Jurkat, Clone E6-1 (cell line): ENCODE measurements at places on chromosomes 7 and 10.

- DNase-seq: peak; percentile 93
Measured at GRCh38 chr7:54758702-54759592, at the start of gene SEC61G. Gene SEC61G (minus strand): TSS chr7:54759211. CDS start chr7:54757588, 1,623 bp downstream.

DNA sequence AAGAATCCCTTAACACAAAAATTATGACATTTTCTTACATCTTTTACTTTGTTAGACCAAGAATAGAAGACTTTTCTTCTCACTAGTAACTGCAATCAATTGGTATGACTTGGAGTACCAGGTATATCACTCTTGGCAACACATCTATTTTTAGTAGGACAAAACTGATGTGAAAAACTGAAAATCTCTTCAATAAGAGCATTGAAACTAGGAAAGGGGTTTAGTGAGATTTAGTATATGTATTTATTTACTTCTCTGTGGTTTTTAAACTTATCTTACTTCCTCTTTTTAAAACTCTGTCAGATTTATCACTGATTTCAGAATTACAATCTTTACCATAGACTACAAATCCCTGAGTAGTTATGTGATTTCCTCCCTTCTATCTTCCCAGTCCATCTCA, 366.2 kb downstream of the PCDH15 start:
- no peak for DNase-seq

- no peak for DNase-seq
Measured at GRCh38 chr7:105219771-105220160, 169.0 kb downstream of the SRPK2 start.

DNA sequence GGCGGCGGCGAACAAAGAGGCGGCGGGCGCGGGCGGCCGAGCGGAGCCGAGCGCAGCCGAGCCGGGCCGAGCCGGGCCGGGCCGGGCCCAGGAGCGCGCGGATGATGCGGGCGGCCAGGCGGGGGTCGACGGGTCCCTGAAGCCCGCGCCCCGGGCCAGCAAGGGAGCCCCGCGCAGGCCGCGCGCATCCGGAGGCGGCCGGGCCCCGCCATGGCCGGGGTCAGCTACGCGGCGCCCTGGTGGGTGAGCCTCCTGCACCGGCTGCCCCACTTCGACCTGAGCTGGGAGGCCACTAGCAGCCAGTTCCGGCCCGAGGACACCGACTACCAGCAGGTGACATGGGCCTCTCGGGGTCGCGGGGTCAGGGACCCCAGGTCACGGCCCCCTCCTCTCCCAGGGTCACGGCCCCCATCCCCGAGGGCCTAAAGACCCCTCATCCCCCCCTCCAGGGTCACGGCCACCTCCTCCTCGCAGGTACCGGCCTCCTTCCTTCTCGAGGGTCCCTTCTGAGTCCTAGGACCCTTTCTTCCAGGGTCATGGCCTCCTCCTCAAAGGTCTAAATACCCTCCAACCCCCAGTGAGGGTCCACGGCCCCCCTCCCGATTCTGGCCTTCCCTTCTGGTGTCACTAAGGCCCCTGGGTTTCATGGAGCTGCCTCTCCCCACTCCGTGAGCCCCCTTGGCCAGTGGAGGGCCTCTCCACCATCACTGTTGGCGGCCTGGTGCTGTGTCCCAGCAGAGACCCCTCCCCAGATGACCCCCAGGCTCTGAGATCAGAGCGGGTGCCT, at the start of gene TTYH3:
Gene TTYH3, plus strand, starts transcription at position 41 of the 787 bp plus-strand sequence. Its CDS starts 170 bp downstream, at position 211.
- no peak for DNase-seq

GRCh38 chr10:29535778-29536453, 98.9 kb downstream of the SVIL start:
- DNase-seq: no peak

DNA sequence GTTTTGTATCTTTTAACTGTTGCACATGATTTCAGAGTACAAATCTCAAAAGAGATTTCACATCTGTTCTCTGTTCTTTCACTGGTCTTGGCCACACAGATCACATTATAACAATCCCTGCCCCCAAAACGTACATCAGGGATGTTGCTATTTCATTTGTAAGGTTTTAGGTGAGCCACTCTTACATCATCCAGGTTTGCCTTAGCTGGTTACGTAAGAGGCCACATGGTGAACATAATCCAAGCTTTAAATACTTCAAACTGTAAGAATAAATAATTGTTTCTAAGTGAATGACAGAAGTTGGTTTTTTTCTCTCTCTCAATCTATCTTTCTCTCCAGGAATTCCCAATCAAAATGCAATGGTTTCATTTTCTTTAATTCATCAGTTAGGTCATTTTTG, 245.9 kb upstream of the HGF start:
- DNase-seq: no peak

DNA sequence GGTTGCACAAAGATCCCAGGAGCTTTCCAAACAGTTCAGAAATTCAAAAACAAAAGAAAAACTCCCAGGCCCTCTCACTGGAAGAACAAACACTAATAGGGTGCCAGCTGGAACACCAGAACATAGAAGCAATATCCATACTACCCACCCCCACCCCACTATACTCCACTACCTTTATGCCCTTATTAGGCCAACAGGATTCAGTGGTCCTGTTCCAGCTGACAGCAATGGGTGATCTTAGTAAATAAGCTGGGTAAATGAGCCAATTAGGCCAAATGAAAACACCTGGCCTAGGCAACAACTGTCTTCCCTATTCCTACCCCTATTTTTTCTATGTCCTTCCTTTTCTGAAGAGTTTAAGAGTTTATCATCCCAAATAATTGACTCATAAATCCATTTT, 11.7 kb downstream of the NOC3L start:
- no peak for DNase-seq

GRCh38 chr10:62740885-62741745, 63.4 kb upstream of the ADO start:
- no peak for DNase-seq

GRCh38 chr7:77837275-77837674, 38.7 kb downstream of the PHTF2 start:
- DNase-seq: no peak

- DNase-seq: no peak
Measured at GRCh38 chr7:41911792-41912191, 208.9 kb upstream of the INHBA start.

DNA sequence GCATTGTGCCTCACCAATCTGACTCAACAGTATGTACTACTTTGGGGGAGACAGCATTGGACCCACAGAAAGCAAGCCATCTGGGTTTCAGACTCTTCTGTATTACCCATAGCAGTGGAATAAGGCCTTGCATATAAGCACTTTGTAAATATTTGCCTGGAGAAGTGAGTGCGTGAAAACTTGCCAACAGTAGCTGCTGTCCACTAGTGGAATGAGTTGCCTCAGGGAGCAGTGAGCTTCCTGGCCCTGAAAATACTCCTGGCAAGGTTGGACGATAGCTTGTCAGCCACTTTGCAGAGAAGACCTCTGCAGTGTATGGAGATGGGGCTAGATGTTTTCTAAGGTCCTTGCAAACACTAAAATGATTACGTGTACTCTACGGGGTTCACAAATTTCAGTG, 21.6 kb downstream of the GARS1 start:
- no peak for DNase-seq

DNA sequence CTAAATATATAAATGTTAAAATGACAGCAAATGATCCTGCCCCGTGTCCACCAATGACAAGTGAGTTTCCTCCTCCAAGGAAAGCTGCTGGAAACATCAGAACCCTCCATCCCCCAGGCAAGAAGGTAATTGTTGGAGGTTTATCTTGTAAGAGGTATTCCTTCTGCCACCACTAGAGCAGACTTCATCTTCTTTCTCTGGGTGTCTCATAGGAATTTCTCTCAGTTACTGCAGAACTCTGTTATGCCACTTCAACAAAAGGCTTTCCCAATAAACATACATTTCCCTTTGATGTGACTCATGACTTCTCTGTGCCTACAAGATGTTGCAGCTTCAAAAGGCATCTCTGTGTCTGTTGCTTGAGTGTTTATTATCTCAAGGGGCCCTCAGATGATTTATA, 279.1 kb downstream of the BMPER start:
- DNase-seq: no peak

GRCh38 chr10:62014510-62014909, 113.0 kb downstream of the ARID5B start:
- no peak for DNase-seq

GRCh38 chr7:93142127-93142526, 6.1 kb downstream of the SAMD9L start:
- no peak for DNase-seq

DNA sequence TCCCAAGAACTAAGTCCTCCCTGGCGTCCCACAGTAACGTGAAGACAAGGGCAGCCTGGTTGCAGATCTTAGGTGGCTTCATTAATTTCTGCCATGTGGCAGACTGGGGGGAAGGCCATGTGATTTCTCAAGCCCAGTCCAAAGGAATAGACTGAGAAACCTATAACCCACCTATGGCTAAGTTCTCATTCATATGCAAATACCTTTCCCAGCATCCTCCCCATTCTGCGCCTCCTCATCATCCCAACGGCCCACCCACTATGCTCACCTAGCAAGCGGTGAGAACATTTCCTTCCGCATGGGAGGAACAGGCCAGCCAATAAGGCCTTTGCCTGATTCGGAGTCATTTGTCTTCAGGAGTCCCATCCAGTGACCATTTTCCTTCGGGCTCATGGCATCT, 8.2 kb upstream of the CLEC2L start:
- no peak for DNase-seq

GRCh38 chr10:8278099-8278498, 223.6 kb downstream of the GATA3 start:
- DNase-seq: no peak

GRCh38 chr10:55551603-55552002, 750.6 kb upstream of the PCDH15 start:
- DNase-seq: no peak

DNA sequence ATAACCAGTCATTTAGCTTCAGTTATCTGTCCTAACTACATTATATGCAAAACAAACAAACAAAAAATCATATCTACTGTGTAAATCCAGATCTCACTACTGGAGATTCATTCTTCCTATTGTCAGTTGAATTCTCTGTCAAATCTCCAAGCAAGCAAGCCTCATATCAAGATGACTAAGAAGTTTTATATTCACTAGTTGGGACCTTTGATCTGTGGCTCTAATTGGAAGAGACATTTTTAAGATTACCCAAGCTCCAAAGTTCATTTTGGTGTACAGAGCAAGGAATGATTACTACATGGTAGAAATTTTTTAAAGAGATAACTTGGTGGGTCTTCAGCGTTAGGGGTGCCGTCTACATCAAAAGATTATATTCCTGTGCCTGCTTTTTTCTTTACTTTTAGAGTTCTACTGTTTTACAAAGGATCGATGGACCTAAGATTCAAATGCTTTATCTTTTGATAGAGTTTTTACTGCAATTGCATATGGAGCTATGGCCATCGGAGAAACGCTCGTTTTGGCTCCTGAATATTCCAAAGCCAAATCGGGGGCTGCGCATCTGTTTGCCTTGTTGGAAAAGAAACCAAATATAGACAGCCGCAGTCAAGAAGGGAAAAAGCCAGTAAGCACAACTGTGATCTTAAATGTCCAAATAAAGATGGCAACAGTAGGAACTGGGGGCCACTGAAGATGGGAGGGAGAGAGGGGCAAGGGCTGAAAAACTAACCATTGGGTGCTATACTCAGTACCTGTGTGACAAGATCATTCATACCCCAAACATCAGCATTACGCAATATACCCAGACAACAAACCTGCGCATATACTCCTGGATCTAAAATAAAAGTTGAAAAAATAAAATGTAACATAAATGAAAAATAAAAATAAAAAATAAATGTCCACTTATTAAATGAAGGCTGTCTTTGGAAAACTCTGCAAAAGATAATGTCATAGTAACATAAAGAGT, 47.9 kb downstream of the SP8 start:
- DNase-seq: no peak

- no peak for DNase-seq
Measured at GRCh38 chr7:28136885-28137284, 43.7 kb downstream of the JAZF1 start.

DNA sequence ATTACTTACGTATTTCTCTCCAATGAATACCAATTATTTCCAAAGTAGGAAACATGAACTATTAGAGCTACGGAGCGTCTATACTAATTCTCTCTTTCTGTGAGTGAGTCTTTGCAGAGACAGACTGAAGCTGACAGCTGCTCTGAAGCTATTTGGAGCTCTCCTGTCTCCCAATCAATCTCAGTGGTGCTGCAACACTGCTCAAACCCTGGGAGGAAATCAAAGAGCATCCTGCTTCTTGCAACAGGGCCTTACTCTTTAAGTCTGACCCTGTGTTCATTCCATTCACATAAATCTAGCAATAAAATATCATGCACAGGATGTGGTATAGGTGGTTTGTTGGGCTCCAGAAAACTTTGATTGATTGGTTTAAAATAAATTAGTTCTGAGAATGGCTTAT, 685.7 kb upstream of the IGFBP3 start:
- no peak for DNase-seq

DNA sequence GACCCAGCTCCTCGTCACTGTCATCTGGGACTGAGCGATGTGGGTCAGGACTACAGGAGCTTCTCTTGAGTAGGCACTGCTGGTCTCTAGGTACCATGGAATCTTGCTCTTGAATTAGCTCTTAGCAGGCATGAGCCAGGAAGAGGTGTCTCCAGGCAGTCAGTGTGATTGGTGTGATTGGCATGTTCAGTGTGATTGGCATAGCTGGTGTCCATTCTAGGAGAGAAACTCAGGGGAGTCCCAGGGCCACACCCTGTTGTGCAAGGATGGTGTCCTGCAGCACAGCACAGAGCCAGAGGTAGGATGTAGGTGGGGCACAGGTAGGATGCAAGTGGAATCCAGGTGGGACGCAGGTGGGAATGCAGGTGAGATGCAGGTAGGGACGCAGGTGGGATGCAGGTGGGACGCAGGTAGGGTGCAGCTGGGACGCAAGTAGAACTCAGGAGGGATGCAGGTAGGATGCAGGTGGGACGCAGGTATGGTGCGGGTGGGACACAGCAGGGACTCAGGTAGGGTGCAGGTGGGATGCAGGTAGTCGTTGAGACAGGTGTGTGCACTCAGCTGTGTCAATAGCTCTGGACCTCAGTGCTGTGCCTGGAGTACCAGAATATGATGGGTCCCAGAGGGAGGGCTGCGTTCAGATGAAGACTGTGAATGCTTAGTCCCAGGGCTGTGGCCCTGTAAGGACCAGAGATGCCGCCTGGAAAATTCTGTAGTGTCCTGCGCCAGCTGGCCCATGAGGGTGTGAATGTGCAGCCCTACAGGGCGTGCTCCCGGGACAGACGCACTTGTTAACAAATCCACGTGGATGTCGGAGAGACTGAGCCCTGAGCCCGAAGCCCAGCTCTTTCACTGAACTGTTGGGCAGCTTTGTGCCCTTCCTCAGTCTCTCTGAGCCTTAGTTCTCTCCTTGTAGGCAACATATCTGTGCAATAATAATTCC, 248.2 kb upstream of the PITRM1 start:
- DNase-seq: no peak

DNA sequence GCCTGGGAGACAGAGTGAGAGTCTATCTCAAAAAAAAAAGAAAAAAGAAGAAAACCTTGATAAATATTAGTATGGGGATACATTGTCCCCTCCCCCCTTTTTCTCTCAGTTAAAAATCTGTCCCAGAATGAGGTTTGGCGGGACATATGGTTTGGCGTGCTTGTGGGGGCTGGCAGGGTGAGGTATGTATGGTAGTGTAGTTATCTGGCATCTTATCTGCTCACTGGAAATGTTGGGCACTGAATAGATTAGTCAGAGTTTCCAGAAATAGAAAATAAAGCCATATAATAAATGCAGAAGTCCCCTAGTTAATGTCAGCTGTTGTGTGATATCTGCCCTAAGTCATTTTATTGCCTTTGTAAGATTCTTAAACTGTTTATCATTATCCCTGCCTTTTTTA, 397.5 kb upstream of the GALNT17 start:
- no peak for DNase-seq

GRCh38 chr10:114252883-114253282, 13.8 kb downstream of the VWA2 start:
- DNase-seq: no peak

GRCh38 chr7:102030696-102031095, 213.3 kb downstream of the CUX1 start:
- DNase-seq: peak; percentile 53

GRCh38 chr10:76236356-76236755, 804.9 kb downstream of the LRMDA start:
- no peak for DNase-seq
